Activated T-cell treated with anti-CD3 and anti-CD28 coated beads, Interleukin-2, amount 50 U/mL, for 24 hours (primary cell): ENCODE measurements at places on chromosomes 13 and 19.
A peak's percentile ranks its signal among the peaks of the same experiment; 100 is the strongest.

- no peak for DNase-seq
Measured at GRCh38 chr13:52810526-52810925, 37.9 kb downstream of the PCDH8 start.

DNA sequence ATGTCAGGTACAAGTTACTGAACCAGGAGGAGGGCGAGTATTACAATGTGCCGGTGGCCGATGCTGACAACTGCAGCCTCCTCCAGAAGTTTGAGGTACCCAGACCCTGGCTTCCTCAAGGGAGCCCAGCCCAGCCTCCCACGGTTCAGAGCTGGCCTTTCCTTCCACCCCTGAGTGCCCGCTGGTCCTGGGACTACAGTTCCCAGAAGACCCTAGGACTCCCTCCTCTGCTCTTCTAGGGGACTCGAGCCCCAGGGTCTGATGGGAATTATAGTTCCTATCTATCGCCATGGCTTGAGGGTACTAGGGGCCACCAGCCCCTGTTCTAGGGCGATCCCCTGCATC is 11.0 kb downstream of the PRKCG start:
- no peak for DNase-seq

DNA sequence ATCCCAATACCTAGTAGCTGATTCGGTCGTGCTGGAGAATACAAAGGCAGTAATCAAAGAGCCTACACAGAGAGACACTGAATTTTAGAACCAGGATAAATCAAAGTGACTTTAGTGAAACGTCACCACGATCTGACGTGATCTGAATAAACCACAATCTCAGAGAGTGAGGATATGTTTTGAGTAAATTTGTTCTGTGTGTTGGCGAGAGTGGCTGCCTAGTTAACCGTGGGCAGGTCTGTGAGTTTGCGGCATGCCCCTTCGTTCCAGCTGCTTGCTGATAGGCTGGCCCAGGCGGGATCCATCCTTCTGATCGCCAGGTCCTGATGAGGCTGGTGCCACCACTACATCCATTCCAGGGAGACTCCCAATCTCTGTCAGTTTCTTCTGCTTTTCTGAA is 40.4 kb downstream of the LRCH1 start:
- peak; percentile 54 for DNase-seq

GRCh38 chr19:3520166-3521103 is 14.3 kb downstream of the FZR1 start:
- DNase-seq, result no peak

GRCh38 chr13:51246025-51246417 is 23.8 kb downstream of the FAM124A start:
- DNase-seq, result no peak

- DNase-seq, result no peak
Measured at GRCh38 chr13:51596541-51596940, 12.3 kb downstream of the WDFY2 start.

- no peak for DNase-seq
Measured at GRCh38 chr19:35317464-35318043, 11.4 kb upstream of the CD22 start.

DNA sequence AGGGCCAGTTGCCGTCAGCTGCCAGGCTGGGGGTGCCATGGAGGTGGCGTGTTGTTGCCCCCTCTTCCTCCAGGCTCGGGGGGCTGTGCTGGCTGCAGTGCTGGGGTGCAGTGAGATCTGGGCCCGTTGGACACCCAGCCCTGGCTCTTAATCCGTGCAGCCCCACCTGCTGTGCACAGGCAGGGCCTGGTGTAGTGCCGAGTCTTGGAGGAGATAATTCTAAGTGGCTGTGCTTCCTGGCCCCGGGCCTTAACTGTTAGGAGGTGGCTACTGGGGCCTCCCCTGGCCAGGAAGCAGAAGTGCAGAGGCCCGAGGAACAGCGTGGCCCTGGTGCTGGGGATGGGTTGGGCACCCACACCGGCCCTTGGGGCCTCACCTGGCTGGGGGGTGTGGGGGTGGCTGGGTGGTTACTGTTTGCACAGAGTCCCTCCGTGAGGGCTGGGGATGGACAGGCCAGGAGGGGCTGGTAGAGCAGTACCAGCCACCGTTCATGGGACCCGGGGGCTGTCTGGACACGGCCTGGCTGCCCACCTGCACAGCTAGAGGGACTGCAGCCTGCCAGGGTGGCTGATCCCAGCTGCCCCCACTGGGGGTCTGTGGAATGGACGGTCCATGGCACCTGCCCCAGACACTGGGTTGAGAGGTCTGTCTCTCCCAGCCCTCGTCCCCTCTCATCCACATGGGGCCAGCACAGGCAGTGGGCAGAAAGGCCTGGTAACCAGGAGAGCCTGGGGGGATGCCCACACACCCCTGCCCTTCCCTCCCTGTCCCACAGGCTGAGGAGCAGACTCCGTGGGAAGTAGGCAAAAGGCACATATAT is 3.3 kb downstream of the GPX4 start:
- no peak for DNase-seq

DNA sequence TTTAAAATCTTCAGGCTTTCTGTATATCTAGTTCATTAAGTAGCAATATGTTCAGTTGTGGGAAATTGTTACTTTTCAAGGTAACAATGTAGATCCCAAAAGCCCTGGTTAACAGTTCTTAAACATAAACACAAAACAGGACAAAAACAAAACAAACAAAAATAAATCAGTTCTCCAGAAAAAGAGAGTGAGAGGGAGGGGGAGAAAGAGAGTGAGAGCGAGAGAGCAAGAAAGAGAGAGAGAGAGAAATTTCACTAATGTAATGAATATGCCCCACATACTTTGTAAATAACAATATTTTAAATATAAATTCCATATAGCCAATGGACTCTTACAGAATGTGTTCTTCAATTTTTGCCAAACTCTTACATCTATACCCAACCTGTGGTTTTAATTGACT is 275.5 kb downstream of the GPC6 start:
- DNase-seq, result no peak

GRCh38 chr13:93388701-93389100 is 162.1 kb downstream of the GPC6 start:
- DNase-seq, result no peak

- no peak for DNase-seq
Measured at GRCh38 chr13:65555962-65556361, 1674.2 kb downstream of the PCDH9 start.

DNA sequence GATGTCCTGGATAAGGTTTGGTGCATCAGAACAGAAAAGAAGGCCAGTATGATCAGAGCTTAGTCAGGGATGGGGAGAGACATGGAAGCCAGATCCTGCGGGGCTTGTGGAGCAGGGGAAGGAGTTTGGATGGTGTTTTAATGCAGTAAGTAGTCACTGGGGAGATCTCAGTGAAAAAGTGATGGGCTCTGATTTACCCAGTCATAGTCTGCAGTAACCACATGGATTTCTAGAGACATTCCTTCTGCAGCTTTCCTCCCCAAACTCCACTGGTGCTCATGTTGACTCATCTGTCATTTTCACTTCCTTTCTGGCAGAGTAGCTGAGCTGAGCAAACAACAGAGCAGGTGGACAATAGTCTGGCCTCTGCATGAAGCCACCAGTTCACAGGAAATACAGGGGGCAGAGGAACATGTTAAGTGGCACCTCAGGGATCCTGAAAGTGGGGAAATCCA is 144.1 kb downstream of the DPF1 start:
- DNase-seq, result no peak

DNA sequence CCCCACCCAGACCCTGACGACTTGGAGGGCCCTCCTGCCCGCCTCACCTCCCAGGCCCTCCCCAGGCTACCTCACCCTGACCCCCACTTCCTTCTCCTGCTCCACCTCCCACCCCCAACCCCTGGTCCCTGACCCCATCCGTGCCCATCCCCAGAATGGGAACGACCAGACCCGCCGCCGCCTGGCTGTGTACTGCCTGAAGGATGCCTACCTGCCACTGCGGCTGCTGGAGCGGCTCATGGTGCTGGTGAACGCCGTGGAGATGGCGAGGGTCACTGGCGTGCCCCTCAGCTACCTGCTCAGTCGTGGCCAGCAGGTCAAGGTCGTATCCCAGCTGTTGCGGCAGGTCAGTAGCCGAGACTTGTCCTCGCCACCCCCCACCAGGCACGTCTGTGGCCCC is 11.9 kb upstream of the SPIB start:
- DNase-seq, result no peak

GRCh38 chr13:111640006-111640405 is 319.6 kb downstream of the TEX29 start:
- DNase-seq, result no peak

DNA sequence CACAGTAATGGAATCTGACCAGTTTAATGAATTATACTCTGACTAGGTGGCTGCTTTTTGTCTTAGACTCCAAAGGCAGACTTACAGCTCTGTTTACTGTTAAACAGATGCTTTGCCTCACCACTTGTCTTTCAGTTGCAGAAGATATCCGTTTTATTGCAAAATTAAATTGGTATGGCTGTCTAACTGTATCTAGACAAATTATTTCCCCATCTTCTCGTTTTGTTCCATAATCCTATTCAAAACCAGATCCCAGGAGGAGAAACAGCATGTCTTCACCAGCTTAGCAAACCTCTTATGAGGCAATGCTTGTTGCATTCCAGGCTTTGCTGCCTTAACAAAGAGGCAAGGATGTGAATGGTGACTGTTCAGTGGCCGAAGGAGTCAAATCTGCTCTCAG is 215.6 kb downstream of the TDRD3 start:
- no peak for DNase-seq

GRCh38 chr13:24165746-24166145 is 5.2 kb downstream of the SPATA13 start:
- DNase-seq, result no peak

DNA sequence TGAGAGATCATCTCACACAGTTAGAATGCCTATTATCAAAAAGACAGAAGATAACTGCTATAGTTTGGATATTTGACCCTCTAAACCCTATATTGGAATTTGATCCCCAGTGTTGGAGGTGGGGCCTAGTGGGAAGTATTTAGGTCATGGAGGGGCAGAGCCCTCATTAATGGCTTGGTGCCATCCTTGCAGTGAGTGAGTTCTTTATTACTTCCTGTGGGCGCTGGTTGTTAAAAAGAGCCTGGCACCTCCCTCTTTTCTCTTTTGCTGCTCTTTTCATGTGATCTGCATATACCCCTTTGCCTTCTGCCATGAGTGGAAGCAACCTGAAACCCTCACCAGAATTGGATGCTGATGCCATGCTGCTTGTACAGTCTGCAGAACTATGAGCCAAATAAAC is 66.8 kb downstream of the TDRD3 start:
- no peak for DNase-seq

GRCh38 chr13:99218969-99219368 is 18.3 kb downstream of the UBAC2 start:
- peak; percentile 42 for DNase-seq

- no peak for DNase-seq
Measured at GRCh38 chr13:38759390-38759789, 72.5 kb downstream of the FREM2 start.

- no peak for DNase-seq
Measured at GRCh38 chr13:20080377-20081164, 80.3 kb downstream of the GJA3 start.

GRCh38 chr19:48686088-48686487 is 9.7 kb upstream of the FUT2 start:
- no peak for DNase-seq

- no peak for DNase-seq
Measured at GRCh38 chr19:29841559-29842367, 30.0 kb downstream of the CCNE1 start.

DNA sequence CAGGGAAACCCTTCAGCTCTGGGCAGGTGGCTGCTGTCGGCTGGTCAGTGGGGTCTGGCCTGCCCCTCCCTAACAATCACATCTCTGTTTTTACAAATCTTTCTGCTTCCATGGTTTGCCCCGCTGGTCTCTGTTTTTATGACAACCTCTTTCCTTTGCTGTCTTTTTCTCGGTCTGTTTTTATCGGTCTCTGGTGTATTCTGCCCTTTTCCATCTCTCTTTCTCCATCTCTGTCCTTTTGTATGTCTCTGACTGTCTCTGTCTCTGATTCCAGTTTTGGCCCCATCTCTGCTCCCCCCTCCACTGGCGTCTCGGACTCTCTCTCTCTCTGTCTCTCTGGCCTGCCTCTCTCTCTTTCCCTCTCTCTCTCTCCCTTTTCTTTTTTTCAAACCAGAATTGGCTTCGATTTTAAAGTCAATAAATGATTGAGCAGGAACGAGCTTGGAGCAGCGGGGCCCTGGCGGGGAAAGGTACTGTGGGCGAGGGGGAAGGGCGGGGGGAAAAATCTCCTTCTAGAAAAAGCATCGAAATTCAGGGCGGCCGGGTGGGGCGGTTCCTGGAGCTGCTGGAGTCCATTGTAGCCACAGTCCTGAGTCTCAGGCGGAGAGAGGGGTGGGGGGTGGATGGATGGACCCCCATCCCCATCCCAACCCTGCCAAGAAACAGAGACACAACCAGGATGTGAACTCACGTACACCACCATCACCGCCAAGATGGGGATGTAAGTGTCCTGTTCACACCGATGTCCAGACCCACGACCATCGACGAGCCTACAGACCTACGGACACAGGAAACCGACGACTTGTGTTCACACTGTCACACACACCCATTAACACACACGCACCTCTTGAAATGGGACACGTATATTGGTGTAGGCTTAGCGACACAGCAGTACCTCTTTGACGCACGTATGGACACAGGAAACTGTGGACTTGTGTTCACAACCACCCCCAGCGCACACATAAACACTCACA is 3.0 kb downstream of the NFIX start:
- DNase-seq, result no peak

- no peak for DNase-seq
Measured at GRCh38 chr19:55697069-55697440, 22.0 kb downstream of the EPN1 start.

DNA sequence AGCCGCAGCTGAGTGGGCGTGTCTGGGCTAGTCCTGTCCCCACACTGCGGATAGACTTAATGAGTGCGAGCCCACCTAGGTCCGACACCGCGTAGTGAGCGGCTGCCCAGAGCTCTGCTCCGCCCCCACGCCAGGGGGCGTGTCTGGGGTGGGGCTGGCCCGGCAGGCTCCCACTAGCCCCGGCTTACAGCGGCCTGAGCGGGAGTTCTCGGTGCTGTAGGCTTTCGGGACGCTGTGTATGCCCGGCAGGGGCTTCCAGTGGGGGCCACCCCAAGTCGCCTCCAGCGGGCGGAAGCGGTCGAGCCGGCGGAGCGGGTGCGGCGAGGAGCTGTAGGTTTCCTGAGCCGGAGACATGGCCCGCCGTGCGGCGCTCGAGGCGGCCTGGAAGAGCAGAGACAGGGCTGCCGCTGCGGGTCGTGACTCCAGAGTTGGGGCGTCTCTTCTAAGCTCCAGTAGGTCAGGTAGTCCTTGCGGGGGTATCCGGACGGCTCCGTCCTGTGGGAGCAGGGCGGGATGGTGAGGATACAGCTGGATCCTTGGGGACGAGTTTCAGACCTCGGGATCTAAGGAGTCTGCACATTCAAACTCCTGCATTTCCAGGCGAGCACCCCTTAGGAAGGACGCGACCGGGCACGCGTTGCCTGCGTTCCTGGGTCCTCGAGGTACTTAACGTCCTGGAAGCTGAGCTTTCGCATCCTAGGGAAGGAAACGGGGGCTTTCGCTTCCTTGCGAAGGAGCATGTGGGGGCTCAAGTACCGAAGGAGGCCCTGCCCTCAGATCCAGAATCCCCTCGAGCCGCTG is 1.2 kb downstream of the CGB7 start:
- peak; percentile 77 for DNase-seq

GRCh38 chr19:12783849-12784393 is 7.4 kb upstream of the JUNB start:
- no peak for DNase-seq

GRCh38 chr19:48480183-48480557 is 11.0 kb downstream of the CYTH2 start:
- DNase-seq, result peak; percentile 66
